Epithelial cell of proximal tubule (primary cell): ENCODE measurements at places on chromosomes 16 and 17. TPM values are rescaled to one million over a fixed set of nuclear protein-coding genes. Genes with fewer than 3 reads are reported as not detected.

GRCh38 chr17:29458066-29458465, 67.9 kb downstream of the TAOK1 start:
- no peak for DNase-seq

DNA sequence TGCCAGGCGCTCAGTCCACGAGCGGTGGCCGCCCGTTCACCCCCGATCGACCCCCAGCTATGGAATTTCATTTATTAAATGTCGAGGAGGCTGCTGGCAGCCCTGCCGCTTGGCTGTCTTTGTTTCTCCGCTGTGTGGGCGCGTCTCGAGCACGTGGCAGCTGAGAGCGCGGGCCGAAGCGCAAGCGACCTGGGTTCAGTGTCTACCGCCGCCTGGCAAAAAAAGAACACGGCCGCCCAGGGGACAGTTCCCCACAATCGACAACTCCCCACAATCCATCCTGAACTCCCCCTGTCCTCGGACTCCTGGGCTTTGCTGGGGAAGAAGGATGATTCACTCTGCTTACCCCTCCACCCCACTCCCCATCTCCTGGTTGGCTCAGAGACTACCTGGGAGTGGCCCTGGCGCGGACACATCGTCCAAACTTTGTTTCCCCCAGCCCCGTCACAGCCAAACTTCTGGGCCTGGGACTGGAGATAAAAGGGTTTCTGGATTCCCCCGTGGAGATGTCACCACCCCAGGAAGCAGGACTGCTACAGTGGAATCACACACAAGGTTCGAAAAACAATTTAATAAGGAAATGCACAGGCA, 1.7 kb upstream of the ANKRD13B start:
- no peak for DNase-seq

DNA sequence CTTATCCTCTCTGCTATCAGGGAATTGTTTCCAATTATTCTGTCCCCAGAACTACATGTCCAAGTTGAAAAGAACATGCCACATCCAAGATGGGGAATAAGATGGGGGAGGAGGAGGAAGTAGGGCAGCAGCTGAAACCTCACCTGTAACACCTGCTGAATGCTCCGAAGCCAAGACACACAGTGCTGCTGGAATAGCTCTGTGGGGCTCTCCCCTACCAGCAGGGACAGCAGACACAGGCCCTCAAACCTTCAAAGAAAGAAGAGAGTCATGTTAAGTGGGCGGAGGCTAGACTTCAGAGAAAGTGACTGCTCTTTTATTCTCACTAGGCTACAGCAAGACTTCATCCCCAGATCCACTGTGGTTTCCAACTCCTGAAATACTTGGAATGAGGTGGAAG, 13.2 kb downstream of the PELP1 start:
- no peak for DNase-seq

DNA sequence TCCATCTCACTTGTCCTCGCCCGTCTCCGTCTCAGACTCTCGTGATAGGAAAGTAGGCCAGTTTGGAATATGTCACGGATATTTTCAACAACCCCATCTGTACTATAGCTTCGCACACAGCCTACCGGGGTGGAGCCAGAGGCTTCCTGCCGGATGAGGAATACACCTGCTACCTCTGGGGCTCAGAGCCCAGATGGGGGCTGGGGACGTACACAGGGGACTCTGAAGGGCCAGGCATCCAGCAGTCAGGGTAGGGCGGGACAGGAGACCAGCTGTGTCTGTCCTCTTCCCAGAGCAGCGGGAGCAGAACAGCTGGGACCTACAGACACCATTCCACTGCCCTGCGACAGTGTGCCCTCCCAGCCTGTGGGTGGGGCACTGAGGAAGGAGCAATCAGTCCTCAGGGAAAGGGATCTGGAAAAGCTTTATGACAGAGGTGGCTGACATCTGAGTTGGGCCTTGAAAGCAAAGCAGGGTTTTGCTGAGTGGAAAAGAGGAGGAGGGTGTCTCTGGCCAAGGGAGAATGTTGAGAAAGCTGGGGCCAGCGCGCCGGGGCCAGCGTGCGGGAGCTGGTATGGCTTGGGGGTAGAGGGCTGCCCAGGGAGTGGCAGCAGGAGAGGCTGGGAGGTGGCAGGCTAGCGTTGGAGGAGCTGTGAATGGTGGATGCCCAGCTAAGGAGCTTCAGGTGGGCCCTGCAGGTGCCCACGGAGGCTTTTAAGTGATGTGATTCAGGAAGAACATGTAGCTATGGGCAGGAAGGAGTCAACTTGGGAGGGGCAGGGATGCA, 11.5 kb upstream of the SRCIN1 start:
- DNase-seq = no peak

GRCh38 chr17:43816336-43817320, 16.3 kb downstream of the MPP3 start:
- no peak for DNase-seq

DNA sequence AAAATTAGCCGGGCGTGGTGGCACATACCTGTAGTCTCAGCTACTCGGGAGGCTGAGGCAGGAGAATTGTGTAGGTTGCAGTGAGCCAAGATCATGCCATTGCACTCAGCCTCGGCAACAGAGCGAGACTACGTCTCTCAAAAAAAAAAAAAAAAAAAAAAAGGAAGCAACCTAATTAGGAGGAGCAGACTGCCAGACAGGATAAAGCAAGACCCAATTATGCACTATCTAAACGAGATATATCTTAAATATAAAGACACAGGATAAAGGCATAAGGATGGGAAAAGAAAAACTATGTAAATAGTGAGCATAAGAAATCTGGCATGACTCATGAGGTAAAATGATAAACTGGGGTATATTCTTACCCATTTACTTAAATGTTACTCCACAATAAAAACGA, 4.9 kb downstream of the TXNDC11 start:
- DNase-seq = no peak

DNA sequence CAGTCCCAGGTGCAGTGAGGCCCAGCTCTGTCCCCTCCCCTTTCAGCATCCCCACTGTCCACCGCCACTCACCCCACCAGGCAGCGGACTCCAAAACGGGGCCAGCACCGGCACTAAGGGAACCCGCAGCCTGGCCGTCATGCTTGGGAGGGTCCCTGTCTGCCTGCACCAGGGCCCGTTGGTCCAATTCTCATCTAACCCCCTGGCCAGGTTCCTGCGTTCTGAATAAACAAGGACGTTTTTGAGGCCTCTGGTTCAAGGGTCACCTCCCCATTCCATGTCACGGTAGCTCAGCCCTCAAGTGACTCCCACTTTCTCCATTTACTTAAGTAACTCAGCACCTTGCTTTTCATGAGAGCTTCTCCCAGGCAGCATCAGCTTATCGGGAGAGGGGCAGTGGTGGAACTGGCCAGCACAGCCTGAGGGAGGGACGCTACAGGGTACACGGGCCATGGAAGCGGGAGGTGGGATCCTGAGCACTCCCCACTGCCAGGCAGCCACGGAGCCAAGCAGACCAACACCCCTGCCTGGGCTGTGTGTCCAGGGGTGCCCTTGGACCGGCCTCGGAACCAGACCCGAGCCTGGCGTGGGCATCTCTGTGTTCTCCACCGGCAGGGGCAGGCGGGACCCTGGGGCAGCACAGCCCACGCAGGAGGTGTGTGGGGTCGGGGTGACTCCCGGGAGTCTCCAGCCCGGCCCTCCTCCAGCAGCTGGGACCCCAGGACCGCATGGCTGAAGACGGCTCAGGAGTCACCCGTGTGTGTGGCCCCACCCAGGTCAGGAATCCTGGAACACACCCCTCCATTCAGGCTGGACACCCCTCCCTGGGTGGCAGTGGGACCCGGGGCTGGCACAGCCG, 74.9 kb upstream of the GNG13 start:
- DNase-seq = no peak

GRCh38 chr17:66675991-66676371, 158.9 kb upstream of the CACNG5 start:
- no peak for DNase-seq

DNA sequence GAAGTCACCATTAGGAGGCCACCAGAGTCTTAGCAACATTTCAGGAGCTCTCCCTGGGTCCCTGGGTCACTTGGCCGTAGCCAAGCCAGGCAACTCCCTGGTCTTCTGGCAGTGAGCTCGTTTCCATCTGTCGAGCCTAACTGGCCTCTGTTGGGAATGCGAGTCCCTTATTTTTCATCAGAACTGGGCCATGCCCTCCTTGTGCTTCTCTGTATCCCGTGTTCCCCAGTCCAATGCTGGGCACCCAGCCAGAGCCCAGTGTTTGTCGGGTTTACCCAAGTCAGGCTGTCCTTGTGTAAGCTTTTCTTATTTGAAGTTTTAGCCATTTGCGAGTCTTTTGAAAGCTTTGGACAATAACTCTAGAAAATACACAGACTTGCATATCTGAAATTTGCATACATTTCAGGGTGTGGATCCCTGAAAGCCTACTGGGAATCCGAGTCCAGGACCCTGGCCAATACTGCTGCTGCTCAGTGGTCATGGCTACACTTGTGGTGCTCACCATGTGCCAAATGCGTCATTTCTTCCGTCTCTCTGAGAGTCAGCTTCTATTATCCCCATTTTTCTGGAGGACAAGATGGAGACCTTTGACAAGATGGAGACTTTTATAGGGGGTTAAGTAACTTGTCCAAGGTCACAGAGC, 81.6 kb upstream of the LGALS9 start:
- no peak for DNase-seq

DNA sequence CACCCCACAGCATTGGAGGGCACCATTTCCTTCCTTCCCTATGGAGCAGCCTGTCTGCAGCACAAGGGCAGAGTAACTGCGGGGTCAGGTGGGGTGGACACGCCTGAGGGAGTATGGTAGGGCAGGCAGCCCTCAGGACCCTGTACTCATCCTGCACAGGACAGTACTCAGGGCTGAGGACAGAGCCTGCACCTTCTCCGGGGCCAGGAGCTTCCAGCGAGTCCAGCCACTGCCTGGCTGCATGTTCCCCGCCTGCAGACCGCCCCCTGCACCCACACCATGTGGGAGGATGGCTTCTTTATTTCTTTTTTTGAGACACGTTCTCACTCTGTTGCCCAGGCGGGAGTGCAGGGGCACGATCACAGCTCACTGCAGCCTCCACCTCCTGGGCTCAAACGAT, 47.6 kb upstream of the CDC42EP4 start:
- DNase-seq = no peak

DNA sequence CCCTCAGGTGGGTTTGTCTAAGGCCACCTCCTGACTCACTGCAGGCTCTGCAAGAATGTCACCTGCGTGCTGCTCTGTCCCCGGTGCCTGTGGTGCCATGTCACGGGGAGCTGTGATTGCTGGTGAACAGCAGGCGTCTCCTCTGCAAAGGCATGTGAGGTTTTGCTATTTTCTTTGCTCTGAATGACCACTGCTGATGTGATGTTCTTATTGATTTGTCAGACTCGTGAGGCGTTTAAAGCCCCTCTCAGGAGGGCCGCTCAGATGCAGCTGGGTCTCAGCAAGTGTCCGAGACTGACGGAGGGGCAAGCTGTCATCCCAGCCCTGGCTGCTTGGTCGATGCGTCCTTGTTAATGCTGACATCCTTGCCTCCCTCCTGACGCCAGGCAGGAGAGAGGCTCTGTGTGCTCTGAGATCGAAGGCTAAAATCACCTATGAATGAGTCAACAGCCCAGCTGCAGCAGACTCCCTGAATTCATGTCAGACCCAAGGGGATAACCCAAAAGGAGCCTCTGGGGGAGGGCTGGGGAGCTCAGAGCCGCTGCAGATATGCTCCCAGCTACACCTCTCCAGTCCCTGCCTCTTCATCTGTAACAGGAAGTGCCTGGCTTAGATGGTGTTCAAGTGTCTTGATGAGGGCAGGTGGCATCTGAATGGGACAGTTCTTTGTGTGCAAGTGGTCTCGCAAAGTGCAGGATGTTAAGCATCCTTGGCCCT, 11.8 kb upstream of the PEMT start:
- DNase-seq = no peak

DNA sequence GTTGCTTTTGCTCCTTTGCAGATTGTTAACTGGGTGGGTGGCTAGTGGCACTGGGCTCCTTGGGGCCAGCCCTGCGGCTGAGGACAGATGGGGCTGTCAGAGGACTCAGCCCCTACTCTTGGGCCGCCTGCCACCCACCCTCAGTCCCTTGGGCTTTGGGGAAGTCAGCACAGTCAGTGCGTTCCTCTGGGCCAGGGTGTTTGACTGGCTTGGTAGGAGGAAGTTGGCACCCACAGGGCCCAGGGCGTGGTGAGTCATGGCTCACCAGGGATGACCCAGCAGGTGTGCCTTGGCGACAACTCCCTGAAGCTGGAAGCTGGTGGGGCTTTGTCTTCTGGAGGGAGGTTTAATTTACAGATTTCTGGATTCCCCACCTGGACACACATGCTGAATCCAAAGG, 32.4 kb downstream of the HAPSTR1 start:
- DNase-seq = no peak

GRCh38 chr17:57862694-57863667, 13.1 kb upstream of the MRPS23 start:
- DNase-seq = no peak

- no peak for DNase-seq
Observed at GRCh38 chr17:57625957-57626356, 119.1 kb downstream of the CCDC182 start.

GRCh38 chr16:28167221-28167620, 44.5 kb downstream of the XPO6 start:
- DNase-seq = no peak

DNA sequence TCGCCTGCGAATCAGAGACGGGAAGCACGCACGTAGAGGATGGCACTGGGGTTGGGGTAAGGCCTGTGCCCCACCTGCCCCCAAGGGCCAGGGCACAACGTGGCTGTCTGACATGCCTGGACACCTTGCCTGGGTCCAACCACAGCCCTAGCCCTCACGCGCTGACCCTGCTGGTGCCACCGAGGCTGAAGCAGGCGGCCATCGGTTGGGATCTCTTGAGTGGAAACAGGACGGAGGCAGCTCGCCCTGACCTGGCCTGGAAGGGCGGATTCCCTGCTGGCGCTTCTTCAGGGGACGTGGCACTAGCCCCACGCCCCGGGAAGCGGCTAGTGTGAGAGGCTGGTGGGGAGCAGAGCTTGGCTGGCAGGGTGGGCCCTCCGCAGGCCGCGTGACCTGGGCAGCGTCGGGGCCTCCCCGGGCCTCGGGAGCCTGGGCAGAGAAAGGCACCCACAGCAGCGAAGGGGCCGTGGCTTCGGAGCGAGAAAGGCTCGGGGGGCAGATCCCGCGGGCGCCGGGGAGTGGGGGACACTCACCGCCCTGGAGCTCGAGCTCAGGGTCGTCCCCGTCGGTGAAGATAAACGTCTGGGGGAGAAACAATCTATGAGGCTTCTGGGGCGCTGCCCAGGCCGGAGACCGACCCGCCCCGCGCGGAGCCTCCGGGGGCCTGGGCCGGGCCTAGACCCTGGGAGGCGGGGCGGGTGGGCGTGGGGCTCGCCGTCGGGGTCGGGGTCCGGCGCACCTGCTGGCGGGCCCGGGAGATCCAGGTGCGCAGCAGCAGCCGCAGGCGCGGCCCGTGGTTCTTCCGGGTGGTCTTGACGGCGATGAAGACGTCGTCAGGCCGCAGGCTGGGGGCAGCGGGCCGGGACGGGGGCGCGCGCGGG, 610 bp downstream of the RFNG start:
- DNase-seq = no peak

GRCh38 chr16:6977291-6977690, 355.4 kb upstream of the RBFOX1 start:
- DNase-seq = no peak

The SCNN1B gene
- 0.07 and 0.17 TPM in 2 replicates for total RNA-seq

The CCL13 gene
- not detected in 2 replicates for total RNA-seq

The CLDN9 gene
- total RNA-seq = 0.29 and 3.5 TPM in 2 replicates

The ZNF205 gene
- total RNA-seq = 15.8 and 22.1 TPM in 2 replicates

The CLDN6 gene
- total RNA-seq = 255 and 813 TPM in 2 replicates

The GAST gene
- not detected in 2 replicates for total RNA-seq
